ENCODE measurements at places on chromosomes 5 and 9. TPM values are rescaled to one million over a fixed set of nuclear protein-coding genes. Genes with fewer than 3 reads are reported as not detected.

GRCh38 chr5:79745255-79745654, 55.6 kb downstream of the CMYA5 start:
- no peak for DNase-seq

DNA sequence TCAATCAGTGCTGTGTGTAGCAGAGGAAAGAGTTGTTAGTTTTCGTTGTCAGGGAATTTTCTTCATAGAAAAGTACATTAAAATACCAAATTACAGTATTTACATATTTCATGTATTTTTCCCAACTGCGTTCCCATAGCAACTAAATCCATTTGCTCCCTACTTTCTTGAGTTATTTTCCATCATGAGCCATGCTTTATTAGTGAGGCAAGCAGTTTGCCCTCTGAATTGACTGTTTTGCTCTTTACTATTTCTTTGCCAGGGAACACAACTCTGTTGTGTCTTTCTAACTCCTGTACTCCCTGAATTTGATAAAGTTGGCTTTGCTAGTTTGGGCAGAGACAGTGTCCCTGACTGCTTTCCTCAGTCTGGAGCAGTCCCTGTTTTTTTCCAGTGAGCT, 276.2 kb upstream of the SLC30A5 start:
- DNase-seq: no peak

DNA sequence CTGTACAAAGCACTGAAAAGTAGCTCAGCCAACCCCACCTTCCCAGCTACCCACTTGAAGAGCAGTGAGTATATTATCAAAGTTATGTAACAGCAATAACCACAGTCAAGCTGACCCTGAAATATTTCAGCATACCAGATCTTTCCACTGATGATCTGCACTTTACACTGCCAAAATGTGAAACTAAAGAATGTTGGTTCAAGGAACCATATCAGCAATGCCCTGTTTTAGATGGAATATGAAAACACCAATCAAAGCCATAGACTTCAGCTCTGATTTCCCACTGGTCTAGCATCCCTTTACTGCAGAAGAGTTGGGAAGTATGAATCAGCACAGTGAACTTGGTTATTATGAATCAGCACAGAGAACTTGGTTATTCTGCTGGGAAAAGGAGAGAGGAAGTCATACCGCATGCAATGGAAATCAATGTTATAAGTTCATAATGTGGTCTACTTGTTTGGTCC, 20.0 kb downstream of the CEMIP2 start:
- no peak for DNase-seq

APBA1 gene
- total RNA-seq: 2.9 TPM

OLFM1 gene
- 5.4 TPM for total RNA-seq

GRCh38 chr9:12640016-12640587, 53.1 kb upstream of the TYRP1 start:
- DNase-seq: no peak

NRARP gene
- 12.1 TPM for total RNA-seq

INSL4 gene
- total RNA-seq: not detected

DNA sequence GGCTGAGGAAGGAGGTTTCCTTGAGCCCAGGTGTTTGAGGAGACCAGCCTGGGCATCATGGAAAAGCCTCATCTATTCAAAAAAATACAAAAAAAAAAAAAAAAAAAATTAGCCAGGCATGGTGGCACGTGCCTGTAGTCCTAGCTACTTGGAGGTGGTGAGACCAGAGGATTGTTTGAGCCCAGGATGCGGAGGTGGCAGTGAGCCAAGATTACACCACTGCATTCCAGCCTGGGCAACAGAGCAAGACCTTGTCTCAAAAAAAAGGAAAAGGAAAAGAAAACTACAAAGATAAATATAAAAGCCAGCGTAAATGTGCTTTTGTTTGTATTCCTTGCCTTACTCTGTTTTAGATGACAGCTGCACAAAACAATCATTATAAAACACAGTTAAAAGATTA, 2249.2 kb upstream of the C9orf72 start:
- no peak for DNase-seq

HOMER1 gene
- total RNA-seq: 53.3 TPM

NPR3 gene
- 49.1 TPM for total RNA-seq

DNA sequence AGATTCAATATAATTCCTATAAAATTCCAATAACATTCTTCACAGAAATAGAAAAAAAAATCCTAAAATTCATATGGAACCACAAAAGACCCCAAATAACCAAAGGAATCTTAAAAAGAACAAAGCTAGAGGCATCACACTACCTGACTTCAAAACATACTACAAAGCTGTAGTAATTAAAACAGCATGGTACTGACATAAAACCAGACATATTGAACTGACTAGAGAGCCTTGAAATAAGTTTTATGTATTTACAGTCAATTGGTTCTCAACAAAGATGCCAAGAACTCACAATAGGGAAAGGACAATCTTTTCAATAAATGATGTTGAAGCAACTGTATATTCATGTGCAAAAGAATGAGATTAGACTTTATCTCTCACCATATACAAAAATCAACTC, 36.9 kb downstream of the BTNL9 start:
- no peak for DNase-seq

DNA sequence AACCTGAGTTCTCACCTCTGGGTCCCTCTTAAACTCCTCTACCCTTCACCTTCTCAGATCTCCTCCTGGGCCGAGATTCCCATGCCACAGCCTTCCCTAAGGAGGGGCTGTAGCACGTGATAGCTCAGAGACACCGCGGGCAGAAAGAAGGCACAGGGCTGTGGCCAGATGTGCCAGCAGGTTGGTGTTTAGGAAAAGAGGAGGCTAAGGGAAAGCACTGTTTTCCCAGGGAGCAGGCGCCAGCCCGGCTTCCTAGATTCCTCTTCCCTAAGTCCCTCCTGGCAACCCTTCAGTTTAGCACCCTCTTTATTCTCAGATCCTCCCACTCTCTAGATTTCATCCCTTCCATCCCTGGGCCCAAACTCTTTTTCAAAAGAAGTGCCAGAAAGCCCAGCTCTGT, 59.4 kb upstream of the CCNG1 start:
- DNase-seq: no peak

- DNase-seq: no peak
These were observed 3.7 kb downstream of the PCDHGA12 start for GRCh38 chr5:141434006-141434405.

GRCh38 chr5:68494771-68495170, 279.2 kb downstream of the PIK3R1 start:
- no peak for DNase-seq

KIAA1958 gene
- total RNA-seq: 3.5 TPM

DNA sequence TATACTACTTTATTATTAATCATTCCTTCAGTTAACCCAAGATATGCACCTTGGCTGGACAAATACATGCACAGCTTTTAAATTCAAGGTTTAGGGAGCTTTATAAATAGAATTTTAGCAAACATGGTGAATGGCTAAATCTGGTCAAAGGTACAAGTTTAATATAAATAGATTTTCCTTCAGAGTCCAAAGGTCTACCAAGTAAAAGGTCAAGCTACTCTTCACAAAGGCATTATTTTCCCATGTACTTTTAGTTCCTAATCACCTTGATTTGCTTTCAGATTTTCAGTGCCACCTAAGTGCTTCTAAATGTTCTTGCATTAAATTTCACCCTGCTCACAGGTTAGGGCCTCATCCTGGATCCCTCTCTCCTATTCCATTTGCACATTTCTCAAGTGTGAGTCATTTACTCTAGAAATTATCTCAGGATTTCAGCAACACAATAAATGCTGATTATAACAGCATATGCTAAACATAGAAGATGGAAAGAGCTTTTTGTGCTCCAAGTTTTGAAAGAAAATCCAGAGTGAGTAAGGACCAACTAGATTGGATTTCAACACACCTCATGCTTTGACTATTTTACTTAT, 459.4 kb upstream of the ITGA1 start:
- DNase-seq: no peak

DNA sequence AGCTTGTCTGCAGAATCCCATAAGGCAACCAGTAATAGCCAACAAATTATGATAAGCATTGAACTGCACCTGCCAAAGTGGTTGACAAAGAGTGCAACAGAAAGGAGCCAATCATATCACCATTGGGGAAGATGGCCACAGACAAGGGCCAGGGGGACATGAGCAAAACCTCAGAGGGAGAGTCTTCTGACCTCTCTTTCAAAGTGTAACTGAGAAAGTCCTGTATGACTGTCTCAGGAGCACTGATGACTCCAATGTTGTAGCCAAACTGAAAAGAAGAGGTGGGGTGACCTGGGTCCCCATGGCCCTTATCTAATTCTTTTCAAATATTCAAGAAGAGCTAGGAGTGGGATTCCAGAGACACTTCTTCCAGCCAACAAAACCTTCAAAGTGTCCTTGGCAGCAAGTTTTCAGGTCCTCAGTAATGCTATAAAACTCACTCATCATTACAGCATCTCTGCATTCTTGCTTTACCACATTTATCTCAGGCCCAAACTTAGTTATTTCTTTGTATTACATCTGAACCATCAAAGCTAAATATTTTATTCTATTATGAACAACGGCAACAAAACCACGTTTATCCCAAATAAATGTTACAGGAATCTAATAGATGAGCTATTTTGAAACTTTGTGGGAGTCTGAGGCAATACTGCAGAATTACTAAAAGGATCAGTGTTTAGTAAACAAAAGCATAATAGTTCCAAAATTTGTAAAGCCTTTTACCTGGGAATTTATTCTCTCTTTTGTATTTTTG, 24.4 kb downstream of the FBLL1 start:
- no peak for DNase-seq

- no peak for DNase-seq
These were observed 135.6 kb downstream of the DOCK2 start for GRCh38 chr5:169772688-169773087.

- DNase-seq: no peak
These were observed 526.5 kb upstream of the NUDT12 start for GRCh38 chr5:104088876-104089778.

EPB41L4A gene
- 18.9 TPM for total RNA-seq

DNA sequence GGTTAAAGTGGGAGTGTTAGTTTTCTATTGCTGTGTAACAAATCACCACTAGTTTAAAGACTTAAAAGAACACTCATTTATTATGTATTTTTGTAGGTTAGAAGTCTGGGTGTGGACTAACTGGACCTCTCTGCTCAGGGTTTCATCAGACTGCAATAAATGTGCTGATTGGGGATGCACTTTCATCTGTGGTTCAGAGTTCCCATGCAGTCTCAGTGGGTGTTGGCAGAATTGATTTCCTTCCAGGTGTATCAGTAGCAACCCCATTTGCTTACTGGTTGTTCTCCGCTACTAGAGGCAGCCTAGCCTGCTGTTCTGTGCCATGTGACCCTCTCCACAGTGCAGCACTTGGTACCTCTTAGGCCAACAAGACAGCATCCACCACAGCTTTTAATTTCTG, 2200.5 kb downstream of the MAT2B start:
- DNase-seq: no peak

- DNase-seq: no peak
These were observed 23.4 kb downstream of the PROP1 start for GRCh38 chr5:177972613-177973012.

PCDHB9 gene
- total RNA-seq: 0.60 TPM

GRM6 gene
- not detected for total RNA-seq

GRCh38 chr5:91219803-91220371, 163.2 kb downstream of the ARRDC3 start:
- no peak for DNase-seq

DNA sequence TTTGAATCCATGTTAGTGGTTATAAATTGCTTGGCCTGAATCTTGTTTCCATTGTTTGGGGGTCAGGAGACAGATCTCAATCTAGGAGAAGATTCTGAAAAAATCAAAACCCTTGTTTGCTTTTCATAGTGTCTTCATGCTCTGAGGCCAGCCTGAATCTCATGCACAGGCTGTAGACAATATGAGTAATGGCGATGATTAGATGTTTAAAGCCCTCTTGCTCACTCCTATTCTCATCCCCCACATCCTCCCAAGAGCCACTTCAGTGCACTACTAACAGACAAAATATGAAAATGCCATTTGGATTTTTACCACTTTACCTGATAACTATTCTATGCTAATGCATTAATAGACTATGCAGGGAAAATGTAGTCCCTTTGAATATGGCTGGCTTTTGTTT, 129.4 kb downstream of the NUDT12 start:
- no peak for DNase-seq

- DNase-seq: no peak
These were observed 55.9 kb upstream of the NEURL1B start for GRCh38 chr5:172585114-172585513.
